ENCODE measurements at places on chromosomes 11 and 22.

DNA sequence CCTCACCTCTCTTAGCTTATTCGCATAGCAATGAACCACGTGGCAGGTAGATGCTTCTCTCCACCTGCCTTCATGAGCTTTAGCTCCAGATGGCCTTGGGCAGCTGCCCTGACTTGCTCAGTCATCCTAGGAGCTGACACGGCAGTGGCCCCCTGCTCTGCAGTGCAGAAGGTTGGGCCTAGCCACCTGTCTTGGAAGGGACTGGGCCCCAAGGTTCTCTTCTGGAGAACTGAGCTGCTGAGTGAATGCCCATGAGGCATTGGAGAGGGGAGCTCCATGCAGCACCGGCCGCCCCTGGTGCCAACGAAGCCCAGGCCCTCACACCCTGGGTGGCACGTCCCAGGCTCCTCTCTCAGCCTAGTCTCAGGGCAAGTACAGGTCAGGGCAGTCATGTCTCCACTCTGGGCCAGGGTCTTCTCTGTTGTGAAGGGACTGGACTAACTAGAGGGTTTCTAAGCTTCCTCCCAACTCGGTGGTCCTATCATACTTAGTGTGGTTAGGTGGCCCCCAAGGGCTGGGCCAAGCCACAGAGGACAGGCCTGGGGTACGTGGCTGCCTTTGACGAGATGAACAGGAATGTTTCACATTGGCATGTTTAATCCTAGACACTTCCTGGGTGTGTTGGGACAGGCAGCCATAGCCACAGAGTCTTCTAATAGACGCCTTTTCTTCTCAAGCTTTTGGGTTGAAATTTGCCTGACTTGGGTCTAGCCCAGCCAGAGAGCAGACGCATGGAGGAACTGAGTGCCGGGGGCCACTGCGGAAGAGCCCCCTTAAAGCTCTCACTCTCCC is 47.9 kb downstream of the ALX4 start:
- DNase-seq: no peak

- no peak for DNase-seq
Observed at GRCh38 chr11:9277176-9277575, 12.0 kb upstream of the DENND5A start.

DNA sequence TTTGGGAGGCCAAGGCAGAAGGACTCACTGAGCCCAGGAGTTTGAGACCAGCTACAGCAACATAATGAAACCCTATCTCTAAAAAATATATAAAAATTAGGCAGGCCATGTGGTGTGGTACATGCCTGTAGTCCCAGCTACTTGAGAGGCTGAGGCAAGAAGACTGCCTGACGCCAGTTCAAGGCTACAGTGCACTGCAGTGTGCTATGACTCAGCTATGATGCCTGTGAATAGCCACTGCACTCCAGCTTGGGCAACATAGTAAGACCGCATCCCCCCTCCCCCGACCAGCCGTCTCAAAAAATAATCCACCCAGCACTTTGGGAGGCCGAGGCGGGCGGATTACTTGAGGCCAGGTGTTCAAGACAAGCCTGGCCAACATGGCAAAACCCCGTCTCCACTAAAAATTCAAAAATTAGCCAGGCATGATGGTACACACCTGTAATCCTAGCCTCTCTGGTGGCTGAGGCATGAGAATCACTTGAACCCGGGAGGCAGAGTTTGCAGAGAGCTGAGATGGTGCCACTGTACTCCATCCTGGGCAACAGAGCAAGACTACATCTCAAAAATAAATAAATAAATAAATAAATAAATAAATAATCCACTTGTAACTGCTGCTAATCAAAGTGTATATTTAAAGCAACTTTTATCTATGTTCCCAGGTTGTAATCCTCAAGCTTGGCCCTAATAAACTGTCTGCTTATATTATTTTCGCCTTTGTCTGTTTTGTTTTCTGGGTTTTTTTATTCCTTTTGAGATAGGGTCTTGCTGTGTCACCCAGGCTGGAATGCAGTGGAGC is 7.8 kb downstream of the HPS5 start:
- DNase-seq: no peak

DNA sequence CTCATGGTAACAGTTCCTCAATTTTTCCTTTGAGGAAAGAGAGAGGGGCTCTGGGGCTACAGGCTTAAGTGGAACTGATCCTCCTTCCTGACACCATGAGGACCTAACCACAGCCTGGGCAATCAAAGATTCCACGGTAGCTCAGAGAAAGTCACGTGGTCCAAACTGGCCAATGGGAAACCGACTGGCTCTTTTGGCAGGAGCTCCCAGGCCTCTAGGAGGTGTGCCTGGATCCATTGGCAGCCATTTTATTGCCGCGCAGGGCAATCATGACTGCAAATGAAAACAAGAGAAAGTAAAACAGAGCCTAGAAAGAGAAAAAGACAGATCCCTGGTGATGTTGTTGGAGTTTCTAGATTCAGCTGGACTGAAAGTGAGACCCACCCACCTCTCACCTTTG is 27.3 kb upstream of the ASPHD2 start:
- no peak for DNase-seq

DNA sequence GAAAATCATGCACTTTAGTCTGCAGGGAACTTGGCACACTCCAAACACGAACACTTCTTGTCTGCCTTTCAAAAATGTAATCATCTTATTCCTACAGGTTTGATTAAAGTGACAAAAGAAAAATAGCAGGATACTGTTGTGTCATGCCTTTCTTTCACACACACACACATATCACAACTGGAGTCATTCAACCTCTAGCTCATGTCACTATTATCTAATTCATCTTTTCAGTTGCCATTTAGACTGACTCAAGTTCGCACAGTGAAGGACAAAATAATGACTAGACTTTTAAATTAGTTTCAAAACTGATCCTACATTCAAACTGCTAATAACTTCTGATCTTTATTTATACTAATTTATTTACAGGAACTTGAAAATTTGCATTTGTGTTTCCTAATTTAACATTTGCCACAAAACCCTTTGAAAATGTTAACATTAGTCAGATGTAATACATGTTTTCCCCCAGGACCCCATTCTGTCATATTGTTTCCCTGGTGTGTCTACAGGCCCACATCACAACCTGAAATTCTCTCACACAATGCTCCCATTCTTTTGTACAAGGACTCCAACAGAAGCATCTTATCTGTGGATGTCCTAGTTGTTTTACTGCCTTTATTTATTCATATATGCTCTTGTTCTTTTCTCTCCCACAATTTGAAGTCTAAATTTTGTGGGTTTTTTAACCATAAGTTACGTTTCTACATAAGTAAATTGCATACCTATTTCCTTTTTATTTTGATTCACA is 171.1 kb downstream of the GRIA4 start:
- DNase-seq: no peak

- no peak for DNase-seq
Observed at GRCh38 chr11:35197292-35197691, 58.3 kb downstream of the CD44 start.

DNA sequence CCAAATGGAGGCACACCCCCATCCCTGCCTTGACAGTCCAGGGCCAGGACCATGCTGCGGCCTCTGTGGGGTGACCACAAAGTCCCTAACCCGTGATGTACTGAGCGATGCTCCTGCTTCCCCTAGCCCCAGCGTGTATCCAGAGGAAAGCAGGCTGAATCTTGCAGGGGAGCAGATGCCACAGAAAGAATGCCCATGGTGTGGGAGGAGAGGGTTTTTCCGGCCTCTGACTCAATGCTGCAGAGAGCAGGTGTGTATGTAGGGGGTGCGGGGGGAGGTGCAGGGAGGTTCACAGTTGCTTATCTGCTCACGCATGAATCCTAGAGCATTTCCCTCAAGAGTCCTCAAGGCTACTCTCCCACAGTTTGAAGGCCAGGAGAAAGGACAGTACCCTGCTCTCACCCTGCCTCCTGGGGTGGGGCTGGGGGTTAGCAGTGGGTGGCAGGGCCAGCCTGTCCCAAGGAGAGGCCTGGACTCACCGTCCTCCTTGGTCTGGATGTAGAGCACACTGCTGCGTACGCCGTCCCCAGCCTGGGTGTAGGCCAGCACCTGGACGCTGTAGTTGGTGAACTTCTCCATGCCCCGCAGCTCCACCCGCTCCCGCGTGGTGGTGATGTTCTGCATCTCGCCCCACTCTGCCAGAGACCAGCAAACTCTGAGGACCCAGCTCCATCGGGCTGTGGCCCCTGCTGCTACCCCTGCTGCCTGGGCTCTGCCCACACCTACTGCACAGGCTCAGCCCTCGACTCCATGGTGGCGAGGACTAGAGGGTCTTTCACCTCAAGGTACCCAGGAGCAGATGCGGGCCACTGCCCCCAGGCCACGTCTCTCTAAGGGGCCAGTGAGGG is 130.8 kb downstream of the CEP164 start:
- no peak for DNase-seq

DNA sequence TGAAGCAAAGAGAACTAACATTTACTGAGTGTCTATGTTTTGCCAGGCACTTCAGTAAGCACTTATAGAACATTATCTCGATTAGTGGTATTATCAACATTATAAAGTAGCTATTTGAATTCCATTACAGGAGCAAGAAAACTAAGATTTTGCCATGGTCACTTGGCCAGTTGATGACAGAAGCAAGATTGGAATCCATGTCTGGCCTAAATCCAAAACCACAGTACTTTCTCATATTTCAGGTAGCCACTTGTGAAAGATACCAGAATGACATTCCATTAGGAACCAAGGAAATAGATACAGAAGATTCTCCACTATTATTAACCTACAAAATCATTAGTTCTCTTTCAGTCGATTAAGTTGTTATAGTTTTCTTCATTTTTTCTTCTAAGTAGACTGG is 691.0 kb upstream of the API5 start:
- DNase-seq: no peak

- DNase-seq: no peak
Observed at GRCh38 chr11:58127350-58127749, 2.0 kb upstream of the OR9I1 start.

DNA sequence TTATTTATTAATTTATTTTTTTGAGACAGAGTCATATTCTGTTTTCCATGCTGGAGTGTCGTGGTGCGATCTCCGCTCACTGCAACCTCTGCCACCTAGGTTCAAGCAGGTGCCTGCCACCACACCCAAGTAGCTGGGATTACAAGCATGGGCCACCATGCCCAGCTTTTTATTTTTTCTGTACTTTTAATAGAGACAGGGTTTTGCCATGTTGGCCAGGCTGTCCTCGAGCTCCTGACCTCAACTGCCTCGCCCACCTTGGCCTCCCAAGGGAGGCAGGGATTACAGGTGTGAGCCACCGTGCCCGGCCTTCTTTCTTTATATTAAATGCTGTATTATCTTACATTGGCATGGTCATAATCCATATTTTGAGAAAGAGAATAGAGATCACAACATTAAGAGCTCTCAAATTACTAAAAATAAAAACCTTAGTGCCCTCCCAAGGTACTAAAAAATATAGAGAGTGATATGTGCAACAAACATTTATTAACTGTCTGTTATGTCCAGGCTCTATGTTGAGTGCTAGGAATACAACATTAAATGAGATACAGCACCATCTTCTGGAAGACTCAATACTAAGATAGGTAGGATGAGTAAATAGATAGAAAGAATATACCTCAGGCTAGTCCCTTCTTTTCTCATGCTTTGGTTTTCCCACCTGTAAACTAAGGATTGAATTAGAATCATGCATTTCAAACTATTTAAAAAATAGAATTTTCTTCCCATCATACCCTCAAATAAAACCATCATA is 84.1 kb downstream of the BBOX1 start:
- peak; percentile 31 for DNase-seq

DNA sequence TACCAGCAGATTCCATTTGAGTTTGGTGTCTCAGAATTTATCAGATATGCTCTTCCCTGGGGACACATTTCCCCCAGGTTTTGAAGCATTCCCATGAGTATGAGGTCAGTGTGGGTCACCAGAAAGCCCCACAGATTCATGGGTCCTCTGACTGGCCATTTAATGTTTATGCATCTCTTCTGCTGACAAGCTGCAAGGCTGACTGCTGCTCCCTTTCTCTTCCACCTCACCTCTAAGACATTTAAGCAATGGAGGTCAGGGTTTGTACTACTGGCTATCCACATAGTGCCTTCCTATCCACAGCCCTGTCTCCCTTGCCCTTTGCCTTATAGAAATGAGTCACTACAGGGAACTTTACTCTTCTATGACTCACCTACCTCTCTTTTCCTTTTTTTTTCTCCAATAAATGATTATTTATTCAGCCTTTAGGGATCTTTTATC is 106.0 kb upstream of the TIMP3 start:
- DNase-seq: peak; percentile 79

DNA sequence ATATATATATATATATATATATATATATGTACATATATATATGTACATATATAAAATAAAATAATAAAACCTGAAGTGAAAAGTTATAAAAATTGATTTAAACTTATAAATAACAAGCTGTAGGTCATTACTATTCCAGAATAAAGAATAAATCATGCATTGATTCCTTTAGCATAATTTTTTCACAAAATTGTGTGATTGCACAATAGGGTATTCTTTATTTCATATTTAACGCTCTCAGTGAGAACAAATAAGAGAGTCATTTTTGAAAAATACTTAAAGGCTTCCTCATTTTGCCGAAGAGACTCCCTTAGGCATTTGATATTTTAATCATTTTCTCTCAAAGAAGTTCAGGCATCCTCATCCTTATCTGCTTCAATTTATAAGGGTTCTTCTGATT is 41.3 kb upstream of the API5 start:
- no peak for DNase-seq

DNA sequence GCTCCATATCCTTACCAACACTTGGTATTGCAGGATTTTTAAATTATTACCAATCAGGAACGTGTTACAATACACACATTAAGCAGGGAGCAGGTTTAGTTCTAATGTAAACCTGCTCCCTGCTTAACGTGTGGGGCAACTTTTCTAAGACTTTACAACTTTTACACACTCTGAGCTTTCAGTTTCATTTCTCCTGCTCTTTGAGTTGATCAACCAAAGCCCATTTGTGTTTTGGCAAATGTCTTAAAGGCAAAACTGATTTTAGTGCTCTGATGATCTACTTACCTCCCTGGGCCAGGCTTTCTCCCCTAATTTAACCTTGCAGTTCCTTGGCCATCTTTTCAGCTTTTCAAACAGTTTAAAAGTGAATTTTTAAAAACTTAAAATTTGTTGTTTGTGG is 70.9 kb downstream of the ZBTB44 start:
- DNase-seq: no peak

DNA sequence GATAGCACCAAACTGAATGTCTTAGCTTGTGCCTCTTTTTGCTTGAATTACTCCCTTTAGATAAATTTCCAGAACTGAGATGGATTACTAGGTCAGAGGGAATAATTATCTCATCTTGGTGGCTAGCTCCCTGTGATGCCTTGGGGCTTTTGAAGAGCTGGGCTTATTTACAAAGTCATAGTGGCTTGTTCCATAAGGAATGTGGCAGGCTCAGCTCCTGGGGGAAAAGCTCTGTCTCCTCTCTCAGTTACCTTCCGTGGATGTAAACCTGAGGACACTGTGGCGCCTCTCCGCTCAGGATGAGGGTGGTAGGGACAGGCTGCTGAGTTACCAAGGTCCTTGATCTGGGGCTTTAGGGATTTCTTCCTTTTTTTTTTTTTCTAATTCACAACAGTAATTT is 121.7 kb downstream of the PARVA start:
- no peak for DNase-seq

GRCh38 chr11:94330789-94331188 is 26.4 kb downstream of the IZUMO1R start:
- DNase-seq: no peak

- DNase-seq: no peak
Observed at GRCh38 chr11:107252429-107253161, 205.0 kb downstream of the CWF19L2 start.

GRCh38 chr11:45354976-45355705 is 69.0 kb upstream of the SYT13 start:
- DNase-seq: peak; percentile 55

Data from fibroblast of the conjunctiva (primary cell).